ENCODE measurements at places on chromosomes 7 and 10.
A peak's percentile ranks its signal among the peaks of the same experiment; 100 is the strongest.

DNA sequence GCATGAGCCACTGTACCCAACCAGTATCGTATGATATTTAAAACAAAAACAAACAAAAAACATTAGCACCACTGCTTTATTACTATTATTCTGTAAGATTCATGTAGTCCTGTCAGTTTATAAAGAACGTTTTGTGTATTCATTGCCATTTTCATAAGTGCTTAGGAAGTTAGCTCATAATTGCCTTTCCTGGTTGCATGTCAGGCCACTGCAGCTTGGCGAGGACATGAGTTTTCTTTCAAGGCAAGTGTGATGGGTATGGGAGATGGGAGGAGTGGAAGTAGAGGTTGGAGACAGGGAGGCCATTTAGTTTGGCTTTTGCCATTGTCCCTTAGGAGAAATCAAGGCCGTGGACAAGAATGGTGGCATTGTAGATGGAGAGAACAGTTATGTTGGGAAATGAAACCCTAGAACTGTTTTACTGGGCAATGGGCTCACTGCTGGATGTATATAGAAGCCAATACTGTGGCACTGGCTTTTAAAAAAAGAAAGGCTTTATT is 48.9 kb downstream of the TYW1 start:
- peak; percentile 69 for DNase-seq

GRCh38 chr7:103914147-103914899 is 75.1 kb downstream of the RELN start:
- DNase-seq = no peak

GRCh38 chr10:34177445-34177844 is 637.7 kb downstream of the PARD3 start:
- no peak for DNase-seq

DNA sequence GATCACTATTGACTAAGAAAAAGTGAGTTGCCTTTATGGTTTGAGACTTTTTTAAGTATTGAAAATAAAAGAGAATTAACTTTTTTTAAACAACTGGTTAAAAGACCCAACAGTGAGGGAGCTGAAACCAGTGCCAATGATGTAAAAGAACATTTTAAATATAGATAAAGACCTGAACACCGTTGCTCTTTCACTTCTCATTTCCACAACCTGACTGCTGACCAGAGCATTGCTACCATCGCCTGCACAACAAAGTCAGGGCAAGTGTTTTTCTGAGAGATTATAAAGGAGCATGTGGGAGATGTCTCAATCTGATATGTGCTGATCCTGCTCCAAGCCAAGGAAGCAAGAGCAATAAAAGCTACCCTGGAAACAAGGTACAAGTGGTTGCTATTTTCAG is 34.7 kb downstream of the IMMP2L start:
- DNase-seq = no peak

GRCh38 chr10:110650265-110650668 is 6.1 kb downstream of the RBM20 start:
- DNase-seq = no peak

- no peak for DNase-seq
Measured at GRCh38 chr7:13457790-13458189, 531.7 kb downstream of the ETV1 start.

DNA sequence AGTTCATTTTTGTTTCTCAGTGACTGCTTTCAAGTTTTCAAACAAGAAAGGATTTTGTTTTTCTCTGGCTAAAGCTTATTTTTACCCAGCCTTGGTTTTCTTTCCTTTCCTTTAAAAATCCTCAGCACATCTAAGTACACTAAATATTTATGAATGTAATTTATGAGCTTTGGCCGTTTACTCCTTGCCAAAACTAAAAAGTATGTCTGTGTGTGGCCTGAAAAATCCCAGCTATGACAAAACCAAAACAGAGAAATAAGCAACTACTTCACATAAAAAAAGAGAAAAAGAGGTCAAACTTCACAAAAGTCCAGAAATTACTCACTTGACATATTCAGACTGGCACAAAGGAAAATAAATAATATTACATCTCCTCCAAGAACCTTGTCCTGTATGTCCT is 365.1 kb upstream of the NFE2L3 start:
- DNase-seq = no peak

GRCh38 chr10:106320876-106321275 is 843.6 kb downstream of the SORCS1 start:
- DNase-seq = no peak

DNA sequence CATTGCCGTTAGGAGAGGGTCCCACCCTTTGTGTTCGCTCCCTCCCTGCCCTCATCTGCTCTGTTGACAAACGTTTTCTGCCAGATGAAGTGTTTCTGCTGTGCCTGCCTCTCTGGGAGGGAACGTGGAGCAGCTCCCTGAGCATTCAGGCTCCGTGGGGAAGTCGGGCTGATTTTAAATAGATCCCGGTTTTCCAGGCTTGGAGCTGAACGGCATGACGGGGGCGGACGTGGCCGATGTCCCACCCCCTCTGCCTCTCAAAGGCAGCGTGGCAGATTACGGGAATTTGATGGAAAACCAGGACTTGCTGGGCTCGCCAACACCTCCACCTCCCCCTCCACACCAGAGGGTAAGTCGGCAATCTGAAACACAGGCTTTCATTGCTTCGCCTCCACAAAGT is 101.9 kb upstream of the NPS start:
- DNase-seq = no peak

DNA sequence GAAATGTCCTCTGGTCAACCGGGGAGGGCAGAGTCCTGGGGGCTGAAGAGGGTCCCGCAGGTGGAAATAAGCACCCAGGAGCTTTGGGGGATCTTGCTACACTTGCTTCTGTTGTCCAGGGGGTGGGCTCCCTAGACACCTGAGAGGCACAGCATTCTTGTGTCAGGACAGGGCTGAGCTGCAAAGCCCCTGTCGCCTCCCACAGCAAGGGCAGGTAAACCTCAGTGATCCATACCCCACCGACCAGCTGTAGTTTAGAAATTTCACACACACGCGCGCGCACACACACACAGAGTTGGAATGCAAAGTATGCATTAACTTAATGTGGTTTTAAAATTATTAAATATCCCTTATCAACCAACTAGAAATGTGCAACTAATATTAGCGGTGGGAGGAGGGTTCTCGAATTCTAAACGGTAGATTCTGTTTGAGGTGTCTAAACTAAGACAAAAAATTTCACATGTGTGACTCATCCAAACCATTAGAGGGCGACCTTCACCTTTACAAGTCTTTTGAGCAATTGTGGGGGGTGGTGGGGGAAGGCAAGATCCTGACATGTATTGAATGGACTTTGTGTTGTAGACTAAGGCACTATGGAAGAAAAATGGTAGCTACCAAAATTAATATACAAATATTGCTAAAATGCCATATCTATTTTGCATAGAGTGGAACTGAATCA is 34.3 kb upstream of the PTF1A start:
- no peak for DNase-seq

DNA sequence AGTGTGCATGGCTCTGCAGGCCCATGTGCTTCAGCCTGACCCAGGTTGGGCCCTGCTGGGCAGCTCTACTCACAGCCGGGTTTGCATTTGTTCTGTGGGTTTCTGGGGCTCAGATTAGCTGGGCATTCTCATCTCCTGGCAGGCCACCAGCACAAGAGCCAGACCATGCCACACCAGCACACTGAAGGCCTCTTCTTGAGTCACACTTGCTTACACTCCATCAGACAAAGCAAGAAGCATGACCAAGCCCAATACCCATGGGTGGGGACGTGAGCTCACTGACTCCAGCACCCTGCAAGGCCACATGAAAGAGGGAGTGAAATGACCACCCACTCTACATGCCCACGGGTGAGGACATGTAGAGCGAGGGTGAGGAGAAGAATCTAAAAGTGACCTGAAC is 257.8 kb upstream of the PPP2R2D start:
- DNase-seq = no peak

DNA sequence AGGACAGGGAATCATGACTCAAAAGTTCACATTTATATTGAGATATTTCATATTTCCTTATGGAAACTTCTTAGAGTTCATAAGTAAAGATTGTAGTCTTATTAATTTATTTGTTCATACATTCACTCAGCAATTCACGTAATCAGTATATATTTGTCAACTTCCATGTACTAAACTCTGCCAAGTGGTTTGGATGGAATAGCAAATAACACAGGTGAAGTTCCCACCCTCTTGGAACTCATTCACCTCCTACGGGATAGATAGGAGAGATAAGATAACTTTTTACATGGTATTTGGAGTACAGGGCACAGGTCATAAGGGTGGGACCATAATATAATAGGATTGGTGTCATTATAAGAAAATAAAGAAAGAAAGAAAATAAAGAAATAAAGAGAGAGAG is 234.0 kb downstream of the CDC14C start:
- DNase-seq = no peak

DNA sequence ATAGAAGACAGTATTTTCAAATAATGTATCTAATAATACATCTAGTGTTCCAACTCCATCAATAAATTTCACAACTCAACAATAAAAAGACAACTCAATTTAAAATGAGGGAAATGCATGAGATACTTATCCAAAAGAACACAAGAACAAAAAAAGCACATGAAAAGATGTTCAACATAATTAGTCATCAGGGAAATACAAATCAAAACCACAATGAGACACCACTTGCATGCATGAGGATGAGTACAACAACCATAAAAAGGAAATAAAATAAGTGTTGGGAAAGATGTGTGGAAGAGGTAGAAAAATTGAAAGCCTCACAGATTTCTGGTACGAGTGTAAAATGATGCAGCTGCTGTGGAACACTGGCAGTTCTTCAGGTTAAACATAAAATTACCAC is 111.6 kb upstream of the PTPRZ1 start:
- peak; percentile 55 for DNase-seq

DNA sequence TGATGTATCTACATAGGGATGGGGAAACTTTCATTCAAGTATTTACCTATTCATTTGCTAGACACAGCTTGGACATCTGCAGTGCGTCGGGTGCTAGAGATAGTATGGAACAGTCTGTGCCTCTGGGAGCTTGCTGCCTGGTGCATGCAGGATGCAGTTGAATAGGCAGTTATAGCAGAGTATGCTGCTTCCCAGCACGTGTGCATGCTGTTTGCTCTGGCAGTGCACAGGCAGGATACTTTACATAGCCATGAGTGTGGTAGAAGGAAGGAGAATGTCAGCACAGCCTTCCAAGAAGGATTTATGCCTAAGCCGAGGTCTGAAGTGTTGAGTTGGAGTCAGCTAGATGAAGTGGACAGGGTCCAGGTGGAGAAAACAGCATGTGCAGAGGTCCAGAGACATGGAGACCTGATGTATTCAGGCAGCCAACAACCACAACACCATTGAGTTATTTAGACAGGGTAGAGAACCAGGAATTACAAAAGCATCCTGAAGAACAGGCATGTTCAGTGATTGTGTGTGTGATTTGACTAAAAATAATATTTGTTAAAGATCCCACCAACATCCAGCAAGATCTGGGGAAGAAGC is 8.1 kb downstream of the MAP3K8 start:
- DNase-seq = no peak

DNA sequence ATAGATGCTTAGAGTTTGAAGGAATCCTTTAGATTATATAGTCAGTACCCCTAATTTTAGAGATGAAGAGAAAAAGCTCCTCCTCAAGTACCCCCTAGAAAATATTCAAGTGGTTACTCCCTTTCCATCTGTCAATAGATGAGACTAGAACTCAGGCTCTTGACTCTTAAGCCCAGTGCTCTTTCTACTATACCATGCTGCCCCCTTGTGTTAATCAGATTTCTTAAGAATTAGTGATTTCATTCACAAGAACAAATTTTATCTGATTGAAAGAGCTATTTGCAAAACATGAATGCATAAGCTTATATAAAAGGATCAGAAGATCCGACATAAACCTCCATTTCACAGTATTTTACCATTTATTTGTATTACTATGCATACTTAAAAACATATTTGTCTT is 179.3 kb downstream of the TFEC start:
- DNase-seq = peak; percentile 16

- DNase-seq = no peak
Measured at GRCh38 chr7:66344166-66344565, 139.0 kb downstream of the TPST1 start.

DNA sequence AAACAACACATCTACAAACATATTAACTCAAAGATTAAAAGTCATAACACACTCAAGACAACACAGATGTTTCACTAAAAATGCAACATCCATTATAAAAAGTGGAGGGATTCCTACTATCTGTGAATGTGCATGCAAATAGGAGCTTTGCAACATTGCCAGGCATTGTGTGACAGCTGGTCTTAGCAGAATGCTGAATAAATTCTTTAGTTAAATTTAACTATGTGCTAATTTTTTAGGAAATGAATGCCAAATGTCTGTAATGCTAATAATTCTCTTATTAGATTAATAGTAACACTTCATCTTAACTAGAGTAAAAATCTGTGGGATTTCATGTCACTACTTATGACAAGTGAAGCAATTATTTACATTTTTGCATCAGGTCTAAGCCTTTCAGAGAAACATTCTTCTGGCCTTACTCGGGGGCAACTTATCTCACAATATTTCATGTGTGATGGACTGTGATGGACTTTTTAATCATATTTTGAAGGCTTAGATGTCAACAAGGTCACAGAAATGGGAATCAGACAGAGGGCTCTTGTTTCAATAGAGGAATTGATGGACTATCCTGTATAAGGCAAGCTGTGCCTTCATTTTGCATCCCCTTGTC is 524.6 kb upstream of the KCND2 start:
- no peak for DNase-seq

GRCh38 chr10:71502851-71503250 is 106.1 kb downstream of the CDH23 start:
- no peak for DNase-seq

DNA sequence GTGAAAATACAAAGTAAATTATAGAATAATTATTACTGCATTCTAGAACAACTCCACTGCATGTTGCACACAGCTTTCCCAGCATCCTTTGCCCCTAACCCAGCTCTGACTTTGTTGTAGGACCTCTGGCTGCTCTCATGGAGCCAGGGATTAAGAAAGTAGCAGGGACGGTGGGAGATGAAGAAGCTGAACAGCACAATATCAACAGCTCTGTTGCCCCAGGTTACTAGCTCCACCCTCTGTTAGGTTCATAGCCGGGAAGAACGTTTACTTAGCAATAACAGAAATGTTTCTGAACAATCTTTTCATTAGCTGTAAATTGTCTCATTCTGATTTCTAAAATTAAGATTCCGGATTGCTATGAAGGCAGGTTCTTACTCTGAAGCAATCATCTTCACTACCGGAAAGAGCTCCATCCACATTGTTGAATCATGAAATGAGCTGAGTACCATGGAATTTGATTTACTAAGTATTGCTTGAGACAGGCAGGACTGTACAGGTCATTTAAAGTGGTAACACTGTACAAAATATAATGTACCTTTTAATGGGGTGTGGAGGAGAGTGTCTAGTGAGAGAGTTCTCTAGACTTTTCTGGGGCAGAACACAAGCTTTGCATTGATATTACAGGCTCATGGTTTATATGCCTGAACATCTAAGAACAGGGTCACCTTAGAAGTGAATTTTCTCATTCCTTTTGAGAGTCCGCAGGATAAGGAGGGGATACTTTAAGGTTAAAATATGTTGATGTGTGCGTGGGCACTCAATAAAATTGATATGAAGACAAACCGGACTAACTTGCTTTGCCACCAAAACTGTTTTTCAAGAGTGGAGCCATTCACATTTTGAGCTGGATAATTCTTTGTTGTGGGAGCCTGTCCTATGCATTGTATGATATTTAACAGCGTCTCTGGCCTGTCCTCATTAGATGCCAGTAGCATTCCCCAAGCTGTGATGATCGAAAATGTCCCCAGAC is 20.8 kb upstream of the RAB18 start:
- no peak for DNase-seq

- DNase-seq = no peak
Measured at GRCh38 chr10:35570397-35570796, 34.7 kb upstream of the GJD4 start.

- DNase-seq = no peak
Measured at GRCh38 chr10:31074722-31075086, 43.0 kb upstream of the ZNF438 start.

- DNase-seq = no peak
Measured at GRCh38 chr10:29081951-29082685, 206.8 kb upstream of the LYZL1 start.

Measured in foreskin melanocyte (primary cell).